ENCODE measurements at places on chromosomes 2 and 18.

DNA sequence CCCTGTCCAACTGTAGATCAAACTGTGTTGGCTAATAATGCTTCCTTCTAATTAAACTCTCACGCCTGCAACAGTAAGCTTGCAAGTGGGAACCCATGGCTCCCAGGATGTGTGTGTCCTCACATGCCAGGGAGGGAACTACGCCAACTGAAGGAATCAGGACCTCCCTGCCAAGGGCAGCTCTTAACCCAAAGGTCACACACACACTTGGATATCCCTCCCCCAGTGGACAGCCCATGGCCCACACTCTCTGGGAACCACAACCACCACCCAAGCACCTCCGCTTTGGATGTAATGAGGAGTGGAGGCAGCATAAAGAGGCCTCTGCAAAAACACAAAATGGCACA lies 102.1 kb downstream of the CRACDL start:
- no peak for DNase-seq

GRCh38 chr2:39730685-39731302 lies 48.3 kb downstream of the THUMPD2 start:
- no peak for DNase-seq

- DNase-seq, result no peak
Observed at GRCh38 chr2:160317181-160318099, 117.4 kb upstream of the ITGB6 start.

GRCh38 chr2:70927138-70927537 lies 8.6 kb upstream of the ATP6V1B1 start:
- no peak for DNase-seq

GRCh38 chr2:11813951-11814350 lies 67.5 kb downstream of the LPIN1 start:
- DNase-seq, result no peak

GRCh38 chr18:67104700-67105284 lies 411.7 kb downstream of the DSEL start:
- DNase-seq, result peak; percentile 62

Measured in stimulated activated CD8-positive, alpha-beta memory T cell treated with anti-CD3 and anti-CD28 coated beads, Interleukin-4, amount 100 ng/mL, for 48 hours (primary cell).